ENCODE measurements at places on chromosomes 7 and 10. TPM values are rescaled to one million over a fixed set of nuclear protein-coding genes. Genes with fewer than 3 reads are reported as not detected.

DNA sequence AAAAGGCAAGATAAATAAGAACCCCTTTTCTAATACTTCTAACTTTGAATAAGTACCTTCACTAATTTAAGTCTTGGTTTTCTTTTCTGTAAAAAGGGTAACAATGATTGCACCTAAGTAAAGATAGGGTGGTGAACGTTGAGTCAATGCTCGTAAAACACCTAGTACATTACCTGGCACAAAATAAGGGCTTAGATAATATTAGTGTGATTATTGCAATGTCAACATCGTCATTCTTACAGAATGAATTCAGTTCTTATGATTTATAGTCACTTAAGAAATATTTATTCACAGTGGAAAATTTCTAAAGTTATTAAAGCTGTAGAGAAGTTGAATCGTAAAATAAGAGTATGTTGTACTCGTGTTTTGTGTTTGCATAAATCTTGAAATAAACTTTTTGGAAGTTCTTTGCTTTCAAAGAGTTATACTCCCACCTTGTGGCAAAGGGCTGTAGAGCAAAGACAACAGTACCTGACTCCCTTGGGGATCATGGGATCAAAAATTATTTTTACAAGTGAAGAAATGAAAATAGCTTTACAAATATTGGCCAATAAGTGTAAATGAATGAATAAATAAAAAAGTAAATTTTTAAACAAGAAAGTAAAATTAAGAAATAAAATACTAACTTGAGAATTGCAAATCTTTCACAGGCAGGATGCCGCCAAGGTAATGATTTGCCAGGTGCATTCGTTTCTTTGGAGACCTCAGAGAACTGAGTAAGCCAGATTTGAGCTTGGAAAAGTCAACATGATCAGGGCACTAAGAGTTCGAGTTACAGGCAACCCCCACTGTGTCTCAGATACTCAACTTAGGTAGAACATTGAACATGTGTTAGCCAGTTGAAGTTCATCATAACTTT, 285.8 kb upstream of the CACNA2D1 start:
- DNase-seq, result no peak

Gene CCDC3
- 13.8 TPM for total RNA-seq

Gene CEP55
- total RNA-seq, result 6.0 TPM

Gene TUBB8
- 1.1 TPM for total RNA-seq

DNA sequence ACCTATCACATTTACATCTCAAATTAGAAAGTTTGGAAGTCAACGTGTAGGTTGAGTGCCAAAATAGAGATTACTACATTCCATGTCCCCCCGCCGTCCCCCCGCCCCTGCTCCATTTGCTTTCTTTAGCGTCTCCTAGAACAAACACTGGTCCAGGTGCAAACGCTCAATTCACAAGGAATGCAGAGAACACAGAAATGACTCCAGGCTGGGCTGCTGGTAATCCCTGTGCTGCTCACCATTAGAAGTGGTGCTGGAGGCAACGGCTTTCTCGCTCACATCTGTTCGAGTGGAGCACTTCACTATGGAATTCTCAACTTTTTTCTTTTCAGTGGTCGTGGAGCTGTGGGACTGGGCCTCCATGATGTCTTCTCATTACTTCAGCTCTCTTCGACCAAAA, 14.1 kb downstream of the GLI3 start:
- DNase-seq, result no peak

GRCh38 chr7:151083071-151083823, at the start of gene TMUB1:
Gene TMUB1, minus strand, starts transcription at chr7:151083493. Its CDS starts 930 bp downstream, at chr7:151082563.
- peak; percentile 86 for DNase-seq

Gene COL17A1
- total RNA-seq, result not detected

Gene UNC5B
- total RNA-seq, result 22.6 TPM

- DNase-seq, result no peak
Measured at GRCh38 chr10:75499556-75500160, 68.2 kb downstream of the LRMDA start.

Gene XRCC2
- total RNA-seq, result 3.0 TPM

DNA sequence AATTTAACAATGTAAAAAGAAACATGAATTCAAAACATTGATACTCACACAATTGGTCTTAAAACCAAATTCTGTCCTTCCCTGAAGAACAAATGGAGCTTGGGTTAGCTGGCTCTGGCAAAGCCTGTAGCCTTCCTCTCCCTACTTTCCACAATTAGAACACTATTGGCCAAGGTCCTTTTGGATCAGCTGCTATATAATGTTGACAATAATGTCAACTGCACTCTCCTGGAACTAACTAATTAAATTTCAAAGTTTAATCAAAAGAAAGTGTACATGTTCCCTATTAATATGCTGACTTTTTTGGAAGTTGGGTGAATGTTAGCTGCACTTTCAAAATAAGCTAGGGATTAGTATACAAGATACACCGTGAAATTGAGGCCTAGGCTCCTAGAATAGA, 440.1 kb upstream of the NFE2L3 start:
- DNase-seq, result no peak

Gene NYAP1
- total RNA-seq, result 36.6 TPM

DNA sequence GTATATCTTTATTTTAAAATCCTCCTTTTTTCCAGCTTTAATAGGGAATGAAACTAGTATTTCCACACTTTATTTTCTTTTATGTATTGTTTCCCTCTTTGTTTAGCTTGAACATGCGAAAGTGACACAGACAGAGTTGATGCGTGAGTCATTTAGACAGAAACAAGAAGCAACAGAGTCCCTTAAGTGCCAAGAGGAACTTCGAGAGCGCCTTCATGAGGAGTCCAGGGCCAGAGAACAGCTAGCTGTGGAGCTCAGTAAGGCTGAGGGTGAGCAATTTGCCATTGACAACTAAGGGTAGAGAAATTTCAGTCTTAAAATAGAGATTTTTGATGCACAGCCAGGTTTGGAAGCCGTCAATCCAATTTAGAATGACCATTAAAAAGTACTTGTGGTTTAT, 73.1 kb downstream of the CYP51A1 start:
- DNase-seq, result no peak

Gene RAMP3
- total RNA-seq, result not detected

DNA sequence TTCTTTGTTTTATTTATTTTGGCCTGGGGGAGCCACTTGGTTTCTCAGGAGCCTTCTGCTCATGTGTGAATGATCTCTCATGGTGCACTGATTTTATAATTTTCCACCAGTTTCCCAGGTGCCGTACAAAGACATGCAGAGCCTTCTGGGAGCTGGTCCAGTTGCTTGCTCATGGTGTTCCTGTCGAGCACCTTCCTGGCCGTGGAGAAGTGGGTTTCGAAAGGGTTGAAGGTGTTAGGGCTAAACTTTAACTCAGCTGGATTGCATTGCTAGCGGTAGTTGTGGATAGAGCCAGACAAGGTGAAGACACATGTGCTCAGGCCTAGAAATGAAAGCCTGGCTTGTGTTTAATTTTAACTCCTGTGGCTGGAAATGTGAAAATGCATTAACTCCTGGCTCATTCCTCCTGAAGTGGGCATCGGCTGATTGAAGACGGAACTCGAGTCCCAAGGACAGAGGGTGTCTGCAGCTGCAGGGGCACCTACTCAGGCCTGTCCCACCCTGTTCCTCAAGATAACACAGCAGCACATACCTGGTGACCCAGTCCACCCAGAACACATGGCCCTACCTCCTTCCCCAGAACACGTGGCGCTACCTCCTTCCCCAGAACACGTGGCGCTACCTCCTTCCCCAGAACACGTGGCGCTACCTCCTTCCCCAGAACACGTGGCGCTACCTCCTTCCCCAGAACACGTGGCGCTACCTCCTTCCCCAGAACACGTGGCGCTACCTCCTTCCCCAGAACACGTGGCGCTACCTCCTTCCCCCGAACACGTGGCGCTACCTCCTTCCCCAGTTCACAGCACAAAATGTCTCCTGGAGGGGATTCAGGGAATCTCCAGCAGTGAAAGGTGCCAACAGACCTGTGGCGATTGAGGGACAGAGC, 133.2 kb downstream of the WDR37 start:
- no peak for DNase-seq

GRCh38 chr7:45223078-45223477, 65.5 kb downstream of the RAMP3 start:
- DNase-seq, result no peak

Gene DOCK4
- 60.3 TPM for total RNA-seq

Data from glutamatergic neuron (in vitro differentiated cells).